ENCODE measurements at places on chromosomes 5 and 9.

DNA sequence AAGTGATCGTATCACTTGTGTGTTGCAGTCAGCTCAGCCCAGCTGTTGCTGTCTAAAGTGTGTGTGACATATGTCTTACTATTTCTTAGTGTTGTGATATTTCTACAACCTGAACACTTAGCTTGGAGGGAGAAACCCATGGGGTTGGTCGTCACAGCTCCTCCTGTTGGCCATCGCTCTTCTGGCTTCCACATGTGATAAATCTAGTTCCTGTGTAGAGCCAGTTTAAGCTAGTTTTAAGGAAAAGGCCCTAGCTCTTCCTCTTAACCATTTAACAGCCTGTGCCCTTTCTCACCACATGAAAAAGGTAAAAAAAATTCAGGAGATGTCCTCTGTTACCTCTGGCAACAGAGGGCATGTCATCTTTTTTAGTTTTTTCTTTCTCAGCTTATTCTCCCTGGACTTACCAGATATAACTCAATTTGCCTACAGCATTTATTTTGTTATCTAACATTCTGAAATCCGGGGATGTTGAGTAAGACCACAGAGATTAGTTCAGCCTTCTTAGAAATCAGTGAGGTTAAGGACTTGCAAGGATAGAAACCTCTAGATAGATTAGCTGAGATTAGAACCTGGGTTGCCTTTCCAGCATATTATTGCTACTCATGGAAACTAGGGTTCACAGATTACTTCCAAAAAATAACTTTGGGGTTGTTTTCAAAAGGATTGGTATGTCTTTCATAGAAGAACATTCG is 100.4 kb downstream of the GAPVD1 start:
- peak; percentile 3 for DNase-seq

GRCh38 chr5:139140591-139141071 is 57.5 kb downstream of the SIL1 start:
- DNase-seq, result no peak

GRCh38 chr9:98815391-98815951 is 8.0 kb downstream of the GALNT12 start:
- DNase-seq, result no peak

GRCh38 chr5:60277941-60278340 is 384.4 kb upstream of the PDE4D start:
- no peak for DNase-seq

GRCh38 chr5:129716235-129716634 is 31.7 kb upstream of the MINAR2 start:
- DNase-seq, result no peak

DNA sequence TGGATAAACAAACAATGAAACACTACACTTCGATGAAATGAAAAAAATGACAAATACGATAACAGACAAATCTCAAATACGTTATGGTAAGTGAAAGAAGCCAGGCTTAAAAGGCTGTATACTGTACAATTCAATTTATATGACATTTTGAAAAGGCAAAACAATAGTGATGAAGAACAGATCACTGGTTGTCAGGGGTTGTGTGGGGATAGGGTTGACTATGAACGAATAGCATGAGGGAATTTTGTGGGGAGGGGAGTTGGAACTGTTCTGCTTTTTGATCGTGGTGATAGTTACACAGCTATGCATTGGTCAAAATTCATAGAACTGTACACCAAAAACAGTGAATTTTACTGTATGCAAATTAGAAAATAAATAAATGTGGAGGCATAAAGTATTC is 7.8 kb upstream of the FER start:
- no peak for DNase-seq

DNA sequence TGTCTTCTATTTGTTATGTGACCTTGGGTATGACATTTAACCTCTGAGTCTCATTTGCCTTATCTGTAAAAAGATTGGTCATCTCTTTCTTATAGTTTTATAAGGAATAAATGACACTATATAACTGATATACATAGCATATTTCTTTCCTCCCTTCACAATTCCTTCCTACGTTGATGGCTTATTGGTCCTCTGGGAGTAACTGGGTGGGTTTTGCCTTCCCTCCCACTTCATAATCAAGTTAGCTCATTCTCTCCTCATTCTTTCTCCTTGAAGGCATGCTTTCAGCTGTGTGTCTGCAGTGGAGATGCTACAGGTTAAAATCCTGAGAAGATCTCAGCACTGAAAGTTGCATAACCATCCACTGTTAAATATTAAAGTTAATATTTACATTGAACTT is 382.4 kb downstream of the TMEM38B start:
- DNase-seq, result no peak

- no peak for DNase-seq
These were observed 5.8 kb upstream of the TGFBI start for GRCh38 chr5:136022965-136023364.

DNA sequence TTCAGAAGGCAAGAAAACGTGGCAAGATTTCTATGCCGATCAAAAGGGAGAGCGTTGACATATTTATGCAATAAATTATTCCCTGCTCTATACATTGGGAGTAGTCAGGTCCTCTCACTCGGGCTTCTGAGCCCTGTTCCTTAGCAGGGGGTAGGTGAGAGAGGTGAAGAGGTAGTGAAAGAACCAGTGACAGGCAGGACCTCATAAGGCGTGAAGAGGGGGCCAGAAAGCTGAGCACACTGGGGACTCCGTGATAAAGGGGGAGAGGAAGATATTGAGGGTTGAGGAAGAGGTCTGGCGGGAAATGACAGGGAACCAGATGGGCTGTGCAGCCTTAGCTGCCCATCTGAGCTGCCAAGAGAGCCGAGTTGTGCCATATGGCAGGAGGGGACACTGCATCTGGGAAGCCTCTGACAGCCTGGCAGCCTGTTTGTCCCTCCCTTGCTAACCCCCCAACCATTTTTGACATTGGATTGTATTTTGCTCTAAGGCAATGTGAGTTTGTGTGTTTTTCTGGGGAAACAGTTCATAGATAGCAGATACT is 782 bp upstream of the CDC20B start:
- peak; percentile 80 for DNase-seq

DNA sequence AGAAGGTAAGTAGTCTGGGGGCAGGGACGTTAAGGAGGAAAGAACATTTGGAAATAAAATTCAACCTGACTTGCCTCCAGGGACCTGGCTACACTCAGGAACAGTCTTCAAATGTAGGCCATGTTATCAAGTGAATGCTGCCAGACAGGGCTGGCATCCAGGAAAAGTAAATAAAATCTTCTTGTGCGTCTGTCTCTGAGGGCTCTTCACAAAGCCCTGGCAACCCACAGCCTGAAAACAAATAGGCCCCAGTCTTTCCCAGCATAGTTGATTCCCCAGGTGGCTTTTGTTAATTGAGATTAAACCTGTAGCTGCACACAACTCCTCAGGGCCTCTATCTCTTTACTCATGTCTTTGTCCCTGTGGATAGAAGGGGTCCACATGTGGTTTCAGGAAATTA is 55.4 kb downstream of the STK32A start:
- no peak for DNase-seq

DNA sequence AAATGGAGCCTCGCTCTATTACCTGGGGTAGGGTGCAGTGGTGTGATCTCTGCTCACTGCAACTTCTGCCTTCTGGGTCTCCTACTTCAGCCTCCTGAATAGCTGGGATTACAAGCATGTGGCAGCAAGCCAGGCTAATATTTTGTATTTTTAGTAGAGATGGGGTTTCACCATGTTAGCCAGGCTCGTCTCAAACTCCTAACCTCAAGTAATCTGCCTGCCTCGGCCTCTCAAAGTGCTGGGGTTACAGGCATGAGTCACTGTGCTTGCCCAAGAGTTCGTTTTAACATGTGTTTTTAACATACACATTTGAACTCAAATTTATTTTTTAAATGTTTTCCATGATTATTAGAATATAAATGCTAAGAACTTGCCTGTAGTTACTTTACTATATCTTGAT is 34.2 kb downstream of the MARCHF6 start:
- no peak for DNase-seq

DNA sequence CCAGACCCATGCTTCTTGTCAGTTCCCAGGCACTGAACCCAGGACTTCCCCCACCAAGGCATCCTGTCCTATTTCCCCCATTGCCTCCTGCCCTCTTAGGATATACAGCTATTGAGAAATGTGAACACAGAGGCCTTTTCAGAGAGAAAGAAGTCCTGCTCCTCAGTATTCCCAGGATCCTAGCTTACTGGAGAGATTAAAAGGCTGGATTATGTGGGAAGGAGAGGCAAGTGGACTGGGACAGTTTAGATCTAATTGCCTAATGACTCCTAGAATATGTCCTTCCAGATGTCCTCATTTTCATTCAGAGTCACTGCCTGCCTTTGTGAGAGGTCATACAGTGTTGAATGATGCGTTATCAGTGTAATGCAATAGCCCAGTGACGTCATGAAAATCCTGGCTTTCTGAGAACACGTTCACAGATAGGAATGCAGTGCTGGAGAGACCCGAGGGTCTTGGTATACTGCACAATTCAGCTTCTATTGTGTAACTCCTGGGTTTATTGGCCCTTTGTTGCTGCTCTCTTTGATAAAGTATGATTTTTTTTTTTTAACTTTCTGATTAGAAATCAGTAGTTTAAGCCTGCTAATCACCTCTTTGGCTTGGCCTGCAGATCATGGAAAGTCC is 26.2 kb downstream of the WWC1 start:
- DNase-seq, result no peak

- no peak for DNase-seq
These were observed 1.0 kb upstream of the PTBP3 start for GRCh38 chr9:112334432-112334841.

DNA sequence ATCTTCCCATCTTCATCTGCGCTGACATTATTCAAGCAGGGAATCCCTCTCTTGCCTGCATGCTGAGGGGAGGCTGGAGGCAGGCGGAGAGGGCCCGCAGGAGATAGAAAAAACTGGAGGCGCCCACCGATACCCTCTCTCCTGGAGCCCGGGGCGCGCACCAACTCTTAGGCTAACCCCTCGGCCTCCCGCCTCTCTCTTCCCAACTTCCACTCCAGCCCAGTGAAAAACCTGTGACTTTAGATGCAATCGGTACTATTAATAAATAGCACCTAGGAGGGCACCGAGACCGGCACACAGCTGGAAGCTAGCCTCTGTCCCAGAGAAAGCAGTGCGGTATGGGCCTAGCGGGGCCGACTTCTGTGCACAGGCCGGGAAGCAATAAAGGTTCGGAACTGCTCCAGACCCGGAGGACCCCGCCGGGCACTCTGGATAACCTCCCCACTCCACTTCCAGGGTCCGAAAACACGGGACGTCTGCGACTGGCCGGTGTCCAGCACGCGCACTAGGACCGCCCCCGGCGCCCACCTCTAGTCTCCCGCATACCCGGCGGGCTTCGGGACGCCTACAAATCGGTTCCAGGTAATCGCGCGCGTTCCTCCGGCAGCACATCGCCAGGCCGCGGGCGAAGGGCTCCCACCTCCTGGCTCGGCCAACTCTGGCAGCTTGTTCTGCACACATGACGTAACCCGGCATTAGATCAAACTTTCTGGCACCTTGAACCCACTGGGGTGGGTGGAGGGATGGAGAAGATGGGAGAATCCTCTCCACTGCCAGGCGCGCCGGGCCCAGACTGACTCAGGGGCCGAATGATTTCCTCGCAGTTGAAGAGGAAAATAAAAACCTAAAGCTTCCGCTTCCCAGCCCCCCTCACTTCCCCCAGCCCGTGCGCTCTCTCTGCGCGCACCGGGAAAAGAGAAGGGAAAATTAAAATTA is 1.4 kb downstream of the EFNA5 start:
- DNase-seq, result peak; percentile 13

GRCh38 chr5:89443508-89443907 is 560.5 kb upstream of the MEF2C start:
- no peak for DNase-seq

DNA sequence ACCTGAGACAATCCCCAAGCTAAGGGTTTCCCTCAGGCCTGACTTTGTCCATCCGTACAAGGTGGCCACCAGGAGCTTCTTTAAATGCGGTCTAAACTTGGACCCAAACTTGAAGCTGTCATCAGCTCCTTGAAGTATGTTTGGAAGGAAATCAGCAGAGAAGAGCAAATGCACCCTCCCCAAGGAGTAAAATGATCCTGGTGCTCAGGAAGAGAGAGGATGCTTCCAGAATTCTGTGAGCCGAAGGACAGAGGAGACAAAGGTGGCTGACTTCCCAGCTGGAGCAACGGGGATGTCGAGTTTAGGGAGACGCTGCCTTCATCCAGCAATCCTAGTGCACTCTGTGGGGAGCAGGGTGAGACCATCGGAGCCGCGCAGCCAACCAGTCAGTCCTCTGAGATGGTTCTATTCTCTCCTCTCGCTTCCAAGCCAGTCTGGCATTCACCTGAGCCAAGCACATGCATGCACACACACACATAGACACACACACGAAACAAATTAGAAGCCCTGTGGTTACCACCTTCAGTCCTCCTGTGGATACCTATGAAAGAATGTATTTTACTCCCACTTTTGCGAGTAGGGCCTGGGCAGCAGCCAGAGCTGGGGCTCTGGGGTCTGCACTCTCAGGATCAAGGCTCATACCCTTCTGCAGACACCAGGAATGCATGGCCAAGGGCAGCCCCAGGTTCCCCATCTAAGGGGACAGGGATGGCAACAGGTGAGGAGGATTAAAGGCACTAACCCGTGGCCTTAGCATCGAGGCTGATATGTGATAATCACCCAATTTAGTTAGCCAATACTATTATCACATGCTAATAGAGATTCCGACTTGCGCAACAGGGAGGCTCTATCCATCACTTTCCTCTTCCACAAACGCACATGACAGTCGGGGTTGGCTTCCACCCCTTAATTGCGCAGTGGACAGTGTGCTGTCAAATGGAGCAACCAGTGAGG is 75.8 kb downstream of the GTF3C4 start:
- DNase-seq, result no peak

DNA sequence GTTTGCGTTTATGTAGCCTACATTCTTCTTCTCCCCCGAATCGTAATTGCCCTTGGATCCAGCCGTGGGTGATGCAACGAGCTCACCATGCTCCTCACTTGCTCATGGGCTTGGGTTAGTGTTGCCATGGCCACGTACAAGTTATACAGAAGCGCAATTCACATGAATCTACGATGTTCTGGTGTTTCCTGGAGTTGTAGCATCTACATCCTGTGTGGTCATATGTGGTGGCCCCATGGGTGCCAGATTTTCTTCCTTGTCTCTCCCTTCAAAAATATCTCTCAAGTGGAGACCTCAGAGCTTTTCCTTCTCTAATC is 115.3 kb downstream of the TLE4 start:
- no peak for DNase-seq
